Neural progenitor cell (in vitro differentiated cells): ENCODE measurements at places on chromosomes 2 and 18. TPM values are rescaled to one million over a fixed set of nuclear protein-coding genes. Genes with fewer than 3 reads are reported as not detected.

GCG gene
- not detected in 2 replicates for total RNA-seq

ZSCAN30 gene
- total RNA-seq = 21.7 and 22.1 TPM in 2 replicates

APOB gene
- total RNA-seq = 0.34 and 0.47 TPM in 2 replicates

PSMA8 gene
- total RNA-seq = not detected in 2 replicates

SP5 gene
- total RNA-seq = 3.0 and 8.5 TPM in 2 replicates

ADRA2B gene
- 3.0 and 10.5 TPM in 2 replicates for total RNA-seq

EPAS1 gene
- 0.15 and 1.1 TPM in 2 replicates for total RNA-seq

DSEL gene
- total RNA-seq = 7.1 and 8.6 TPM in 2 replicates

GAL3ST2 gene
- total RNA-seq = 0.09 TPM in 1 of 2 replicates, not detected in the other

C1QL2 gene
- not detected in 2 replicates for total RNA-seq

GRCh38 chr2:6370753-6371551 lies 494.8 kb downstream of the CMPK2 start:
- H3K4me1 ChIP-seq = no peaks in the 10 kb centered on the region
- H3K4me3 ChIP-seq = no peak overlapping the region
- DNase-seq = no peak
- no peaks in the 10 kb centered on the region for H3K27me3 ChIP-seq
- no peaks in the 10 kb centered on the region for H3K36me3 ChIP-seq
- no peak overlapping the region for H3K27ac ChIP-seq

GRCh38 chr2:65053199-65053598 lies 3.0 kb upstream of the CEP68 start:
- no peak overlapping the region for H3K4me3 ChIP-seq
- peaks cover 7% of the 10 kb centered on the region for H3K4me1 ChIP-seq
- no peaks in the 10 kb centered on the region for H3K27me3 ChIP-seq
- no peak overlapping the region for H3K27ac ChIP-seq
- DNase-seq = no peak
- H3K36me3 ChIP-seq = no peaks in the 10 kb centered on the region

DNA sequence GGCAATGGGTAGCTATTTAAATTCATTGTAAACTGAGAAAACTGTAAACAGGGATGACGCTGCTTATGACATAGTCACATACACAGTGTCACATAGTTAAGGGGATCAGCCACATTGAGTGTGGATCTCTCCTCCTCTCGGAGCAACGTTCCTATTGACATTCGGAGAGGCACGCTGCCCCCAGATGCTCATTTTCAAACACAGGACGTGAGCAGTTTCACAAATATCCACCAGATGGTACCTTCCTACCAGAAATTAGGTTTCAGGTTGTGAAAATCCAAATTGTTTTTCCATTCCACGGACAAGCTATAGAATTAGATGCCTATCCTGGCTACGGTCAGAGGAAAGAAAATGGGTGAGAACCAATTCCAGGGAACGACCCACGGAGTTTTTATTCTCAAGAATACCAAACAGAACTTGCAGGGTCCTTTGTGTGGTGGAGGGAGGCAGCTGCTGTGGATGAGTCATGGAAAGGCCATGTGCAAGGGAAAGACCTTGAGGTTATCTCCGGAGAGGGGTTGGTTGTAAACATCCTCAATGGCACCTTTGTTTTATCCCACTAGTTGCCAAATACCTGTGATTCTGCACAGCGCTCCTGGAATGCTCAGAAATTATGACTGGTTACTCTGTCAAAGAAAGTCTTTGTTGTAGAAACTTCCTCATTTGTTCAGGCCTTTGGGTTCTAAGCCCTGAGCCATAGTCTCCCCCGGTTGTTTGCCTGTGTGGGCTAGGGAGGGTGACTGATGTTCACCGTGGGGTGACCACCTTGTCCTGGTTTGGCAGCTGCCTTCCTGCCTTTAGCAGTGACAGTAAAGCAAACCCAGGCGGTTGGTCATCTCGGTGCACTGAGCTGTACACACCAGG lies 88.0 kb downstream of the ACTR3 start:
- H3K27ac ChIP-seq = no peak overlapping the region
- no peaks in the 10 kb centered on the region for H3K27me3 ChIP-seq
- no peaks in the 10 kb centered on the region for H3K36me3 ChIP-seq
- peaks cover 1% of the 10 kb centered on the region for H3K4me1 ChIP-seq
- DNase-seq = peak; percentile 42
- H3K4me3 ChIP-seq = no peak overlapping the region

GRCh38 chr2:9473308-9473984 lies 905 bp upstream of the IAH1 start:
- no peaks in the 10 kb centered on the region for H3K4me1 ChIP-seq
- H3K27ac ChIP-seq = no peak overlapping the region
- peaks cover 28% of the 10 kb centered on the region for H3K27me3 ChIP-seq
- peaks cover 4% of the 10 kb centered on the region for H3K36me3 ChIP-seq

GRCh38 chr2:84395820-84396219 lies 63.3 kb downstream of the SUCLG1 start:
- H3K36me3 ChIP-seq = peaks cover 3% of the 10 kb centered on the region
- no peak overlapping the region for H3K27ac ChIP-seq
- DNase-seq = no peak
- H3K4me3 ChIP-seq = no peak overlapping the region
- no peaks in the 10 kb centered on the region for H3K4me1 ChIP-seq

- no peaks in the 10 kb centered on the region for H3K36me3 ChIP-seq
- no peaks in the 10 kb centered on the region for H3K4me1 ChIP-seq
- H3K27me3 ChIP-seq = no peaks in the 10 kb centered on the region
- no peak overlapping the region for H3K4me3 ChIP-seq
- no peak overlapping the region for H3K27ac ChIP-seq
These were observed 98.9 kb upstream of the GLS start for GRCh38 chr2:190781604-190782198.

DNA sequence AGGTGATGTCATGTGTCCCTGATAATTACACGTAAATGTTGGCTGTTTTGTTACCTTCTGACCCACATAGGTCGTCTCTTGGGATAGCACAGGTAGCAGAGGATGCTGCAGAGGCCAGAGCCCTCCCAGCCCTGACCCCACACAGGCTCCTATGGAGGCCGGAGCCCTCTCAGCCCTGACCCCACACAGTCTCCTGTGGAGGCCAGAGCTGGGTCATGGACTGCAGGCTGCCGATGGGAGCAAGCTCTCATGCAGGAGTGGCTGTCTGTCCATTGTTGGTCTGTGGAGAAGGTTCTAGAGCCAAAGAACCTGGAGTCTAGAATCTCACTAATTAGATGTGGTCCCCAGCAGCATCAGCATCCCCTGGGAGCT lies 155.5 kb downstream of the LDLRAD4 start:
- no peaks in the 10 kb centered on the region for H3K4me1 ChIP-seq
- H3K36me3 ChIP-seq = no peaks in the 10 kb centered on the region
- no peak overlapping the region for H3K4me3 ChIP-seq
- DNase-seq = no peak
- H3K27me3 ChIP-seq = no peaks in the 10 kb centered on the region
- no peak overlapping the region for H3K27ac ChIP-seq

GRCh38 chr2:127175751-127176354 lies 44.2 kb downstream of the CYP27C1 start:
- no peak overlapping the region for H3K4me3 ChIP-seq
- no peak overlapping the region for H3K27ac ChIP-seq
- H3K27me3 ChIP-seq = no peaks in the 10 kb centered on the region
- H3K36me3 ChIP-seq = no peaks in the 10 kb centered on the region
- peaks cover 7% of the 10 kb centered on the region for H3K4me1 ChIP-seq
- no peak for DNase-seq

GRCh38 chr2:193348055-193348454 lies 1153.3 kb upstream of the TMEFF2 start:
- DNase-seq = no peak
- no peak overlapping the region for H3K27ac ChIP-seq
- H3K36me3 ChIP-seq = no peaks in the 10 kb centered on the region
- no peaks in the 10 kb centered on the region for H3K27me3 ChIP-seq
- no peaks in the 10 kb centered on the region for H3K4me1 ChIP-seq

DNA sequence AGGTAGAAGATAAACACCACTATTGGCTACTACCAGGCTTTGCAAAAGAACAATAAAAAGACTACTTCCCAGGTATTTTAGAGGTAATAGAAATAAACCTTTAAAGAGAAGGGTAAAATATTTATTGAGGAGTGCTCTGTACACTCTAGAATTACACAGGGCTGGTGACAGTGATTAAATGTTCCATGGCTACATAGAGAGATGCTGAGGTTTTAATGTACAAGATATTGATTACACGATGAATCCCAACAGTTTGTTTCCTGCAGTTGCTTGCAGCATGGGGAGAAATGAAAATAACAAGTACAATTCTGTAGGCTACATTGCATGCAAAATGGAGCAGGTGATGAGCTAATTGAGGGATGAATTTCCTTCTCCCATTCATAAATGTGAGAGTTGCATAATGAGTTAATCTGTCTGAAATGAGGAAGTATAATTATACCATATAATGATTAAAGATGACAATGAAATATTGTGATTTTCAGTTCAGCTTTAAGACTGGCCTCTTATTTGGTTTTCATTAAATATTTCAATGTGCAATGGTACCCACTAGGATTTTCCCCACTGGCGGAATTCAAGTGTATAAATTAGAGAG lies 266.1 kb downstream of the SOCS6 start:
- no peak overlapping the region for H3K27ac ChIP-seq
- H3K27me3 ChIP-seq = no peaks in the 10 kb centered on the region
- DNase-seq = no peak
- H3K4me3 ChIP-seq = no peak overlapping the region

GRCh38 chr2:64942693-64943092 lies 46.5 kb upstream of the SLC1A4 start:
- H3K4me1 ChIP-seq = no peaks in the 10 kb centered on the region
- no peak overlapping the region for H3K27ac ChIP-seq
- H3K27me3 ChIP-seq = no peaks in the 10 kb centered on the region
- no peak for DNase-seq
- no peak overlapping the region for H3K4me3 ChIP-seq

GRCh38 chr18:67417864-67418523 lies 98.5 kb downstream of the DSEL start:
- H3K27ac ChIP-seq = no peak overlapping the region
- H3K4me1 ChIP-seq = no peaks in the 10 kb centered on the region
- no peak overlapping the region for H3K4me3 ChIP-seq
- H3K27me3 ChIP-seq = no peaks in the 10 kb centered on the region
- DNase-seq = no peak

DNA sequence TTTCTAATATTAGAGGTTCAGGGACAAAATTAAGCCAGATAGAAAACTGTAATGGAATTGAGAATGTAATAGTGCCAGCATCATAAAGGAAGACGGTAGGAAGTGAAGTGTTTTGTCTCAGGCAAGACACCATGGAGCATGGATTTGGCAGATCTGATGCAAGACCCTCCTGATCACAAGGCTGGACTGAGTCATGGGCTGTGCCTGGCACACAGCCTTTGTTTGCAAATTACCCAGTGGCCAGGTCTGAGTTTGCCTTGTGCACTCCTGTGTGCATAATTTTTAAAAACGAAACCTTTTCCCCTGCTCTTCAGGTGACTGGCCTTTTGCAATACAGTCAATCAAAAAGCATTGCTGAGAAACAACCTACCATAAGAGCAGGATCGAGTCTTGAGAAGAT lies 2.0 kb upstream of the UPP2 start:
- DNase-seq = no peak
- no peaks in the 10 kb centered on the region for H3K27me3 ChIP-seq
- peaks cover 5% of the 10 kb centered on the region for H3K4me1 ChIP-seq
- no peak overlapping the region for H3K4me3 ChIP-seq

- peaks cover 12% of the 10 kb centered on the region for H3K4me1 ChIP-seq
- no peak for DNase-seq
These were observed 1.9 kb upstream of the NAB1 start for GRCh38 chr2:190646780-190647522.

DNA sequence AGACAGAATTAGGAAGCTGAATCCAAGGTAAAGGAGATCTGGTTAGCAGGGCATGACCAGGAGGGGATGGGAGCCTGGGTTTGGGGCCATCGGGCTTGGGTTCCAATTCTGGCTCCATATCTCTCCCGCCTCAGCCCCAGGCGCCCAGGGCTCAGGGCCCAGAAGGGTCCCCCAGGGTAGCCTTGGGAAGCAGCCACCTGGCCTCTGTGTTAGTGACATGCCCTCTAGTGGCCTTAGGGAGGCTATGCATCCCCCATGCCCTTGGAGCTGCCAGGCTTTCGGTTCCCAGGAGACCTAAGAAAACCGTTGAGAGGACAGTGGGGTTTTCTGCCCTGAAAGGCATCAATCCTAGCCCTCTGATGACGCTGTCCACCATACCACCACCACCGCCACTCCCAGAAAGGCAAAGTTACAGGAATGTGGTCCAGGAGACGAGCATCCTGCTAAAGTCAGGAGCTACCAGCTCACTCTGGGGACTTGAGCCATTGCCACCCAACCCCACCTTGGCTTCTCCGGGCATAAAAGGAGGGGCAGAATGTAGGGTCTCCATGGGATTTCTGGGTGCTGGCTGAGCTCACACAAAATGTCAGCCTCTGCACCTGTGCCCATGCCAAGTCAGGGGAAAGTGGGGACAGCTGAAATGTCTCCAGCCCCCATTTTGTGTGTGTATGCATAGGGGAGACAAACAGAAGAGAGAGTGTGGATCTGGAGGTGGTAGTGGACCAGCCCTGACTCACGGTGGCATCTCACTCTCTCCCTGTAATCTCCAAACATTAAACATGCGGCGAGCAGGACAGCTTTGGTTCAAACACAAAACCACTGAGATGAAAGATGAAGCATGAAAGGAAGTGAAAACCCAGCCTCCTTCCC lies 56.5 kb downstream of the EMX1 start:
- H3K27me3 ChIP-seq = peaks cover 9% of the 10 kb centered on the region
- peak; percentile 89 for DNase-seq
- no peaks in the 10 kb centered on the region for H3K36me3 ChIP-seq
- no peaks in the 10 kb centered on the region for H3K4me1 ChIP-seq

DNA sequence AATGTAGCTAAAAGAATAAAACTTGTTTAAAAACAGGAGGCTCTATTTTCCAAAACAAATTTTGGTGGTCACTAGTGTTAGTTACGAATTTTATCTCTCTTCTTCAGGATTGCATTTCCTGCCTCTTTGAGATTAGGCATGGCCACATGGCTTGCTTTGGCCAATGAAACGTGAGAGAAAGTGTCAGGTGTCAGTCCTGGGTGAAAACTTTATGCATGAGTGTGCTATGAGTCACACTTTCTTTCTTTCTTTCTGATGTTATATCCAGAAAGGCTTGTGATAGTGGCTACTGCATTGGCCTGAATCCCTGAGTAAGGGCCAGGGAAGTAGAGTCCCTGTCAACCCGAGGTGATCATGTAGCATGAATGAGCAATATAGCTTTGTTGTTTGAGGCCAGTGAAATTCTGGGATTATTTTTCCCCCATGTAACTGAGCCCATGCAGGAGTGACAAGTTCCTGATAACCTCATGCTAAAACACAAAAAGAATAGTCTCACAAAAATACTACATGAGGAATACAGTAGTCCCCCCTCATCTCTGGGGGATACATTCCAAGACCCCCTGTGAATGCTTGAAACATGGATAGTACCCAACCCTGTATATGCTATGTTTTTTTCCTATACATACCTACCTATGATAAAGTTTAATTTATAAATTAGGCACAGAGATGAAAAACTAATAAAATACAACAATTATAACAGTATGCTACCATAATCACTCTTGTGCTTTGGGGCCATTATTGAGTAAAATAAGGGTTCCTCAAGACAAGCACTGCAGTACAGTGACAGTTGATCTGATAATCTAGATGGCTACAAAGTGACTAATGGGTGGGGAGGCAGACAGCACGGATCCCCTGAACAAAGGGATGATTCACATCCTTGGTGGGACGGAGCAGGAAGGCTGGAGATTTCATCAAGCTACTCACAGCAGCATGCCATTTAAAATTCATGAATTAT lies 109.5 kb downstream of the CDC42EP3 start:
- no peak for DNase-seq
- H3K27me3 ChIP-seq = no peaks in the 10 kb centered on the region
- H3K4me1 ChIP-seq = no peaks in the 10 kb centered on the region
- no peaks in the 10 kb centered on the region for H3K36me3 ChIP-seq
